ENCODE measurements at places on chromosomes 5 and 9. TPM values are rescaled to one million over a fixed set of nuclear protein-coding genes. Genes with fewer than 3 reads are reported as not detected.

SSBP2 gene
- total RNA-seq: 30.4 TPM

DNA sequence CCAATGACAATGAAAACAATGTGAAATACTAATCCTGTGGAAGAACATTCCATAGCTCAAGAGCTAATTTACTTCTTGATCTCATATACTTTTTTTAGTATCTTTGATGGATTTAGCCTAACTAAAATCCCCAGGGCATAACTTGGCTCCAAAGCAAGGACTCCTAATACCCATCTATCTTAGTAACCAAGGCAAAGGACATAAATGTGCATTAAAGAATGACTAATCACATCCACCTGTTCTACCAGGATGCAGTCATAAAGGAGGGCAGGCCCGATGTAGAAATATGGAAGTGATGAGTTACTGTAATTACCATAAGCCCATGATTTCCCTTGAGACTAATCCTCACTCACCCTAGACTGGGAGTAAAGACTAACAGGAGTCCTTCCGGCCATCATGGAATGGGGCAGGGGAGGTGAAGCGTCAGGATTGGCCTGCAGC is 56.9 kb downstream of the KIF24 start:
- DNase-seq: no peak

DNA sequence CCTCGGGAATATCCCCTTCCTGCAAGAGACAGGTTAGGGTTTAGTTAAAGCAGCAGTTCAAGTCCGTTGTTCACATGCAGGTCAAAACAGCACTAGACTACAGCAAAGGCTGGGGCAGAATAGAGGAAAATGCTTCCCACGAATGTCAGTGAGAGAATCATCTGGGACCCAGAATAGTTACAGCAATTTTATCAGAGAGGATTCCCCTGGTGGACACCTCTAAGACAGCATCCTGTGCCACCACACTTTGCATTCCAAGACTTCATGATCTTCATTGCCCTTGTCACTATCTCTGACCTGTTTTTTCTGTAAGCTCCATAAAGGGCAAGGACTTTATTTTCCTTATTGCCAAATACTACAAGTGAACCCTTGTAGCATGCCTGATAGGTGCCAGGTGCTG is 12.9 kb downstream of the GRXCR2 start:
- no peak for DNase-seq

GRCh38 chr9:33140401-33141360 is 26.5 kb downstream of the B4GALT1 start:
- no peak for DNase-seq

GRCh38 chr9:37575511-37575914 is 667 bp downstream of the FBXO10 start:
- no peak for DNase-seq

- no peak for DNase-seq
Observed at GRCh38 chr5:83924171-83924570, 203.5 kb upstream of the HAPLN1 start.

- DNase-seq: no peak
Observed at GRCh38 chr5:27062451-27062850, 24.1 kb upstream of the CDH9 start.

FAT2 gene
- not detected for total RNA-seq

DNA sequence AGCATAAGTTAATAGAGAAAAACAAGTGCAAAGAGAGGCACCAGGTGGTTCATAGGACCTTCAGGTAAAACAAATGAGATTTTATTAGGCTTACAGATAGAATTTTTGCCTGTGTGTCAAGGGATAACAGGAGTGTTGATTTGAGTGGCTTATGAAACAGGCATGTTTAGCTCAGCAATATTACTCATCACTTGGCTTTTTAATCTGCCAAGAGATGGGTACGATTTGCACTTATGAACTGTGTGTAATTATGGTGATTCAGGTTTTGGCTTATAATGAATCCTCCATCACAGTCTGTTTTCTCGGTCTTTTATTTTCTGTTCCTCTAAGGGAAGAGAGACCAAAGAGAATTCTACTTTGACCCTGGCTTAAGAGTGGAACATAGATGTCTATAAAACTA is 199.3 kb downstream of the DMRTA1 start:
- no peak for DNase-seq

- DNase-seq: no peak
Observed at GRCh38 chr9:84773022-84773421, 103.5 kb downstream of the NTRK2 start.

All from gastrocnemius medialis (tissue), 4 donors.